ENCODE measurements at places on chromosomes 6 and 20.
A peak's percentile ranks its signal among the peaks of the same experiment; 100 is the strongest.

DNA sequence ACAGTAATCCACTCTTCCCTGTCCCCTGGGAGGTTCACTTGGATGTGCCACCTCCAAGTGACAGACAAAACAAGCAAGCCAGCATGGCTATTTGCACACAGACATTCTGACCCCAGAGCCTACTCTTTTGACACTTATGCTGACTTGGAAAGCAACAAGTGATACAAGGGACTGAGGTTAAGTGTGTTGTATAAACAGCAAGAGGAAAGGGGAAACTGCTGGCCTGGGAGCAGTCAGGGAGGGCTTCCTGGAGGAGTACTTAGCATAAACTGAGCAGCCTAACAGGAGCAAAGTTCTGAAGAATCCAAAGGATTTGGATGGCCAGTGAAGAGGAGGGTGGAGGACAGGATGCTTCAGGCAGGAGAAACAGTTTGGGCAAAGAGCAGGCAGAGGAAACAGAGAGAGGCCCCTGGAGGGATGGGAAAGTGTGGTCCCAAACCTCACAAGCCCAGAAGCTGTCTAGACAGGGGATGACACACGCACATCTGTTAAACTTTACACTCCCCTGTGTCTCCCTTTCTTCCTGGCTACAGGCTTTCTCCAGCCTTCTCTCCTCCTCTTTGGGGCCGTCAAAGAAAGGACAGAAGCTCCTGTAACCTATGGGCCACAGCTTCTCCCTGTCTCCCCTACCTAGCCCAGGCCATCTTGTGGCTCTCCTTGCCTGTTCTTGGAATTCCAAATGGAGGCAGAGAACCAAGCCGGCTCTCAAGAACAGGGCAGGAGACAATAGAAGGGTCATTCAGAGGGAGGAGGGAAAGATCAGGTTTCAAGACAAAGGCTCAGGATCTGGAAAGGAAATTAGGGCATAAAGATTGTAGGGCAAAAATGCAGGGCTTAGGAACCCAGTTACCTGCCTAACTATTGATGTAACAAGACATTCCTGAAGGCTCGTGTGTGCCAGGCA, 19.3 kb downstream of the SULF2 start:
- DNase-seq: no peak

DNA sequence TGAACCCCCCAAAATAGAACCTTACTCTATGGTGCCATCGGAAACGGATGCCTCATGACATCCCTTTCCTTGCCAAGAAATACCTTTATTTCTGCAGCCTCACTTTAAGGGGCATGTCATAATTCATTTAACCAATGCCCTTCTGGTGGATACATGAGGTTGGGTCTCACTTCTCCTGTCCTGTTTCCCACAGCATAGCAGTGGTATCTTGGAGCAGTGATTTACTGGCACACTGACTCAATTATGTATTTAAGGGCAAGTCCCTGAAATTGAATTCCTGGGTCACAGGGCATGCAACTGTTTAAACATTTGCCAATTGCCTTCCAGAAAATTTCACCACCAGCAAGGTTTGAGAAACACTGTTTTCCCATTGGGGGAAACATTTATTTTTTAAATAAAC, 639 bp upstream of the LBP start:
- DNase-seq: no peak

GRCh38 chr20:12535316-12535715, 473.5 kb upstream of the SPTLC3 start:
- no peak for DNase-seq

DNA sequence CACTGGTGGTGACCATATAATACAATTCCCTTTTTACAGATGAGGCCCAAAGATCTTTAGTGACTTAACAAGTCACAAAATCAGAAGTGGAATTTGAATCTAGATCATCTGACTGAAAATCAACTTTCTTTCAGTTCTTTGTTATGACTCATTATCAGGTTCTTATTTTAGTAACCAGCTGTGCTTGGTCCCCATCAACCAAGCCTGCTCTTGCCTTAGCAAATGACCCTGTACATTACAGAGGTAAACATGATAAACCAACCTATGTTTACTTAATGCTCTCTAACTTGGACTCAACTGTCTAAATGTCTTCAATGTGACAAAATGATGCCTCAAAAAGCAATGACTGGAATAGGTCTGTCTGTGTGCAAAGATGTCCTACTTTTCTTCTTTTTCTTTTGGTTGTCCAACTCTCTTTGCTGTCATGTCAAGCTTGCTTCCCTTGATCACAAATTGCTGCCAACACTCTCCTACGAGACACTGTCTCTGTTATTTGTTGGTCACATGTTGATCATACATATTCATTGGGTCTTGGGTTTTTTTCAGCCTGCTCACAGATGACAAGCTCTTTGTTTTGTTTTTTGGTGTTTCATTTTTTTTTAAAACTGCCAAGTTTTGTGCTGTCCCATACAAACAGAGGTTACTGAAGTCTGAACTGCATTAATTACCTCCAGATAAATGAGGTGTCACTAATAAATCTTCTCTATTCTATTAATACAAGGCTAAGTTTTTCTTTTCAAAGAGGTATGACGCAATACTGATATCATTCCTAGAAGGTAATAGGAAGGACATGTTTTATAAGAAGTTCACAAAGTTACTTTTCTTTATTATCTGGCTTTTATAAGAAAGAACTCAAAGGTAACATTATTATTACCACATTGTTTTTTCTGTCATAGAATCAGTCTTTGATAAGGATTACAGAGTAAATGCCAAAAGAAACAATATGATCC, 62.2 kb upstream of the PLN start:
- DNase-seq: no peak

DNA sequence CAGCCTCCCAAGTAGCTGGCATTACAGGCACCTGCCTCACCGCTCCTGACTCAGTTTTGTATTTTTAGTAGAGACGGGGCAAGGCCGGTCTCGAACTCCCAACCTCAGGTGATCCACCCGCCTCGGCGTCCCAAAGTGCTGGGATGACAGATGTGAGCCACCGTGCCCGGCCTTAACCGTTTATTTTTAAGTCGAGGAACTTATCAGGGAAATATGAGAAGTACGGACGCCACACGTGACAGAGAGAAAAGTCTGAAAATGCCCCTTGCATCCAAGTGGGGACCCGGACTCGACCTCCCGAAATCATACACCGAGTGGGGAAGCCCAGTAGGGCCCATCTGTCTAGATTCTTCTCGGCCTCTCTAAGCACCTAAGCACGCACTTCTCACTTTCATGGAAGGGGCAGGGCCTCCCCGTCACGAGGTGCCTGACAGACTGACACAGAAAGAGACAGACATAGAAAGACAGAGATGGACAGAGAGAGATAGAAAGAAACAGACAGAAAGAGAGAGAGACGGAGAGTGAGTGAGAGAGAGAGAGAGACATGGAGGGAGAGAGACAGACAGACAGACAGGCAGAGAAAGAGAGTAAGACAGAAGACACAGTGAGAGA, 756.5 kb upstream of the DEFB115 start:
- DNase-seq: no peak

GRCh38 chr6:133085896-133086295, 155.3 kb upstream of the EYA4 start:
- DNase-seq: no peak

DNA sequence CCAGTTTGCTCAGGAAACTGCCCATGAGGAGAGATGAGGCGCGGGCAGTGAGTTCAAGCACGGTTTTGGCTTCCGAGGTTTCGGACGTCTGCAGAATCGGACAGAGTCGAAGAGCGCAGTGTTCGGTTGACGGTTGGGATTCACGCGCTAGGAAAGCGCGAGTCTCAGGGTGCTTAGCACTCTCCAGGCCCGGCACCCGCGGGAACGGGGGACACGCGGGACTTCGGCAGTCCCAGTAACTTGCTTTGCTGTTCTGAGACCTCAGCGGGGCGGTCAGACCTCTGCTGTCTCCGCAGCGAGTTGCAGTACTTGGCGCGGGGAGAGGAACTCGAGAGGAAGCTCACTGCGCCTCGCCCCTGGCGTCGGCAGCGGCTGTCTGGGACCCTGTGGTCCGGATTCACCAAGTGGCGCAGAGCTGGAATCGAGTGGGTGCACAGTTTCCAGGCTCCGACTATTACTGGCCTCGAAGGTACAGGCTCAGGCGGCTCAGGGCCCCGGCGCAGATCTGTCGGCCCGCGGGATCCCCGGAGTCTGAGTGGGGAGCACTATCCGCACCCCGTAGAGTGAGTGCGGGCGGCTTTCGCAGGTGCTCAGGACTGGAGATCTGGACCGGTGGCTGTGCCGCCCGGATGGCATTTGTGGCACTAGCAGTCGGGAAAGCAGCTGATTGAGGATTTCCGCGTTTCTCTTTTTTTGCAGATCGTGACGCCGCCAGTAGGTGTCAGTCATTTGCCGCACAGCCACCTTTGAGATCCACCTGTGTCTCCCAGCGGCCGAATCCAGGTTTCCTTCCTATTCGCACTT, at the start of gene POM121L2:
POM121L2 (minus strand) TSS at position 128 of the 804 bp plus-strand sequence; CDS start at position 25, 103 bp downstream.
- peak; percentile 33 for DNase-seq

GRCh38 chr6:3718407-3718806, 33.1 kb downstream of the PXDC1 start:
- no peak for DNase-seq

- DNase-seq: no peak
Measured at GRCh38 chr20:19908576-19908975, 108.6 kb upstream of the NAA20 start.

GRCh38 chr6:166335378-166336302, 6.7 kb downstream of the SFT2D1 start:
- no peak for DNase-seq

GRCh38 chr6:88922775-88923548, 40.5 kb downstream of the RNGTT start:
- no peak for DNase-seq

- DNase-seq: no peak
Measured at GRCh38 chr6:152271776-152272464, 365.2 kb downstream of the SYNE1 start.

DNA sequence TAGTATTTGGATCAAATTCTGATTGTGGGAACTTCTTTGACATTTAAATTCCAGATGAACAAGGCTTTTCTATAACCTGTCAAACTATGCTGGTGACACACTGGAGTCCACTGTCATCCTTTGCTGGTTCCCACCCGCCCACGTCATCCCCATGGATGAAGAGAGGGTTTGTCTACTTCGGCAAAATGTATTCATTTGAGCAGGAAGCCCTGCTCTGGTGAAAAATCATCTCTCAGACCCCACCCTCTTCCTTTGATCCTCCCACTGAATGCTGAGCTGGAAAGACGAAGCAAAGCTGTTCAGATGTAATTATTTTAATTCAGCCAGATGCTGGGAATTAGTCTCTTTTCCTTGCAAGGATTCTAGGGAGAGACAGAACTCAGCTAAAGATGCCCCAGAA, 50.5 kb downstream of the CPNE5 start:
- no peak for DNase-seq

GRCh38 chr6:73264446-73264845, 1.4 kb upstream of the KHDC1 start:
- DNase-seq: peak; percentile 2

Data from NCI-H510A treated with DMSO at 0.1 percent for 48 hours (cell line).